ENCODE measurements at places on chromosomes 4 and X. TPM values are rescaled to one million over a fixed set of nuclear protein-coding genes. Genes with fewer than 3 reads are reported as not detected.

Gene LIAS
- total RNA-seq, result 16.6 TPM

GRCh38 chr4:161321706-161322105, 842.1 kb downstream of the FSTL5 start:
- no peak for DNase-seq

DNA sequence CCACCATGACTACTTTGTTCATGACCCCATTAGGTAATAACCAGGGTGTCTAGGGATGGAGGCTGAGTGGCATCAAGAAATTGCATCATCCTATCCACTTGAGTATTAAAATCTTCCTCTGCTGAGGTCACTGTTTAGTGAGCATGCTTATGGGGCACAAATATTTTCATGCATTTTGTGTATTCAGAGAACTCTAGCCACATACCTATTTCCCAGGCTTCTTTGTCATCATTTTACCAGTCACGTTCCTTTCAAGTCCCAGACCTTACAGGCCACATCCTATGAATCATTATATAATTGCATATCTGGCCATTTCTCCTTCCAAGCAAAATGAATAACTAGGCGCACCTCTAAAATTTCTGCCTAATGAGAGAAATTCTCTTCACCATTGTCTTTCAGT, 1882.9 kb upstream of the AGA start:
- DNase-seq, result peak; percentile 1

Gene CENPVL1
- not detected for total RNA-seq

Gene STPG2
- not detected for total RNA-seq

DNA sequence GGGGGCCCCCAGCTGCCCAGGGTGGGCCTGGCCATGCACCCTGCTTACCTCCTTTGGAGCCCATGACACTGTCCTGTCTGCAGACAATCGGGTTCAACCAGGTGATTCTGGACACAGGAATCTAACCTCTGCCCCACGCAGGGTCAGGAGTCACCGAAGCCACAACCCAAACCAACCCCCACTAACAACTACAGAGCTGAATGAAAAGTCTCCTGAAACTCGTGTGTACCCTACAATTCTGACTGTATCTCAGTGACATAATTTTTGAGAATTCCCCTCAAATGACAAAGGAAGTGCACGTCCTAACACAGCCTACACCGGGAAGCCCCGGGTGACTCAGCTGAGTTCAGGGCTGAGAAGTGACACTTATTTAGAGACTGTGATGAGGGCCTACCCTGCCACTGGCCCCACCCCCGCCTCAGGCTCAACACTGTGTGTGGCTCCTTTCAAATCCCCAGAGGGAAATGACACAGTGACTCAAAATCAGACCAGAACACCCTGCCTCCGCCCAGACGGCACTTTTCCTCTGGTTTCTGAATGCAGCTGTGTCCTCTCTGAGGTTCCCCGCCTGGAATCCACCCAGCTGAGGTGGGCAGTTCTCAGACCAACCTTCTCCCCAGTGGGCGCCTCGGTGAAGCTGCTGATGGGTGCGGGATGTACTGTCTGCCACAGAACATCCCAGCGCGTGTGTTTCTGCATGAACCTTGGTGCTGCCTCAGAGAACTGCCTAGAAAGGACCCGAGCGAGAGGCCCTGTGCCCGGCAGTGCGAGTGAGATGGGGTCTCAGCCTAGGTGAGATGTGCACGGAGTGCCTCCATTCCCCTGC, 9.9 kb downstream of the TNIP2 start:
- DNase-seq, result peak; percentile 78

Gene GPRIN3
- total RNA-seq, result 0.62 TPM

Gene CT45A3
- total RNA-seq, result not detected

- peak; percentile 17 for DNase-seq
Observed at GRCh38 chr4:159248384-159249178, 145.7 kb downstream of the RAPGEF2 start.

GRCh38 chrX:112931478-112931877, 90.8 kb upstream of the AMOT start:
- DNase-seq, result no peak

GRCh38 chrX:134010690-134011089, 25.3 kb upstream of the GPC3 start:
- DNase-seq, result no peak

Gene FGG
- total RNA-seq, result not detected

DNA sequence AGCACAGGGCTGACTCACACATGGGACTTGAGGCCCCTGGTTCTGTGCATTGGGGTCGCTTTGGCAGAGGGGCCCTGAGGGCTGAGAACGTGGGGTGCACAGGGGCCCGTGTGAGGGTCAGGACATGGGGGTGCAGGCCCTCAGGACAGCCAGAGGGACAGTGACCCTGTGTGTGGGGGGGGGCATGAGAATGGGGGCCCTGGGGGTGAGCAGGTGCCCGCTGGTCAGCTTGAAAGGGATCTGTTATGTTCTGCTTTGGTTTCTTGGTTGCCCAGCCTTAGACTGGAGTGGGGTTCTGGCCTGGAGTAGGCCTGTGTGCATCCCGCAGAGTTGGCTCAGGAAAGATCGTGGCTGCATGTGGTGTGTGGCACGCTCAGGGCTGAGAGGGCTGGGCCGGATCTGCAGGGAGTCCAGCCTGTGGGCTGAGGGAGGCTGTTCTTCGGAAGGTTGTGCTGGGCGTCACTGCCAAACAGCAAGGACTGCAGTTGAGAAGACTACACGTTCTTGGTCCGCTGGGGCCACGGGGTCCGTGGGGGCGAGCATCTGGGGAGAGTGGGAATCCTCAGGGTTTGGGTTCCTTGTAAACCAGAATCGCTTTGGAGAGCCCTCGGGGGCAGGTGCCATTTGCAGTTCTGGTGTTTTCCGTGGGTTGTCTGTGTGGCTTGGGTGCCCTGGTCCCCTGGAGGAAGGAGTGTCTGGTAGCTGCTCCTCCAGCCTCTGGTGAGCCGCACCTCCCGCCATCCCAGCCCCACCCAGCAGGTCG, 15.2 kb upstream of the UVSSA start:
- DNase-seq, result no peak

Gene ASMT
- total RNA-seq, result not detected

GRCh38 chr4:683982-684622, 4.8 kb downstream of the SLC49A3 start:
- DNase-seq, result peak; percentile 66

Gene ZCCHC18
- 2.1 TPM for total RNA-seq

GRCh38 chr4:104500442-104500841, 5.7 kb upstream of the CXXC4 start:
- no peak for DNase-seq

DNA sequence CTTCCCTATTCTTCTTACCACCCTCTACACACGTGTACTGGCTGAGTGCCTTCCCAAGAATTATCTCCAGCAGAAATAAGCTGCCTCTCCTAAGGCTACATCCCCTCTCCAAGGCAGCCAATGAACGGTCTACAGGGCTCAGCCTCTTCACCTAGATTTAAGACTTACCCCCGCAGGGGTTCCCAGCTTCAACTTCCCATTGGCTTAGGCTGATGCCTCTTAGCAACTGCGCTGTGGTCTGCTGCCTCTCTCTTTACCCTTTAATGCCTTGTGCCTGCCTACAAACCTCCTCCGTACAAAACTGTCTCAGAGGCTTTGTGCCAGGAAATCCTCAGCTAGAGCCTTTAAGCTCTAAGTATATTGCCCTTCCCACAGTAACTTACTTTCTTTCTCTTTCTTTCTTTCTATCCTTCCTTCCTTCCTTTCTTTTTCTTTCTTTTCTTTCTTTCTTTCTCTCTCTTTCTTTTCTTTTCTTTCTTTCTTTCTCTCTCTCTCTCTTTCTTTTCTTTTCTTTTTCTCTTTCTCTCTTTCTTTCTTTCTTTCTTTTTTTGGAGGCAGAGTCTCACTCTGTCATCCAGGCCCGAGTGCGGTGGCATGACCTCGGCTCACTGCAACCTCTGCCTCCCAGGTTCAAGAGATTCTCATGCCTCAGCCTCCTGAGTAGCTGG, 15.1 kb upstream of the PIGA start:
- DNase-seq, result no peak

DNA sequence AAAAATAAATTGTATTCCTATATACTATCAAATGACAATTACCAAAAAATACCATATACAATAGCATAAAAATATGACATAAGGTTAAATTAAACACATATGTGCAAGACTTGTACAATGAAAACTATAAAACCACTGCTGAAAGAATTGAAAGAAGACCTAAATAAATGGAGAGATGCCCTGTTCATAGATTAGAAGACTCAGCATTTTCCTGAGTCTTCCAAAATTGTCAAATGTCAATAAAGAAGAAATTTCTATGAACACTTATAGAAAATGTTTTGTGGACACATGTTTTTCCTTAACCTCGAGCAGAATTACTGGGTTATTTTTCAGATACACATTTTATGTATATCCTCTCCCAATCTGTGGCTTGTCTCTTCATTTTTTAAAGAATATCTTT, 103.1 kb upstream of the DCLK2 start:
- DNase-seq, result no peak

All from H4 (cell line).